Activated CD4-positive, alpha-beta T cell treated with anti-CD3 and anti-CD28 coated beads, Interleukin-2, amount 50 U/mL, for 48 hours (primary cell): ENCODE measurements at places on chromosomes 1 and 21.

DNA sequence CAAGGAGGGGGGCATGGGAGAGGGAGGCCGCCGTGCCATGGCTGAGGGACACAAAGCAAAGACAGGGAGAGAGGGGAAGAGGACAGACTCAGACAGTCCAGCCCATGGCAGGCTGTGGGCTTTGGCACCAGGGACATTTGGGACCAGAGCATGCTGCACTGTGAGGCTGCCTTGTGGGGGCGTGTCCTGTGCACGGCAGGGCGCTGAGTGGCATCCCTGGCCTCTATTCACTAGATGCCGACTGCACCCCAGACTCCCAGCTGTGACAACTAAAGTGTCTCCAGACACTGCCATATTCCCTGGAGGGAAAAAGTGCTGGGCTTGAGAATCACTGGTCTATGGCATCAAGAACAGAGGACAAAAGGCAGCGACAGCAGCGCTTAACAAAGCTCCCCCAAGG, 18.6 kb upstream of the PRDM15 start:
- DNase-seq = no peak

DNA sequence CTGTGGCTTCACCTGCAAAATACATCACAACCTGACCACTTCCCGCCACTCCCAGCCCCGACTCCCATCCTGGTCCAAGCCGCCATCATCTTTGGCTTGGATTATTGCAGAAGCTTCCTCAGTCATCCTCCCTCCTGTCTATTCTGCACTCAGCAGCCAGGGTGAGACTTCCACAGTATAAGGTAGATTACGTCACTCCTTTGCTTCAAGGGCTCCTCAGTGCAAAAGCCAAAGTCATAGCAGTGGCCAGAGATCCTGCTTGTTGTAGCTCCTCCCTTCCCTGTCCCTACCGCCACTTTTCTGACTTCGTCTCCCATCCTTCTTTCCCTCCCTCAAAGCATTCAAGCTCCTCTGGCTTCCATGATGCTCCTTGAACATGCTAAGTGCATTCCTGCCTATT, 152.8 kb downstream of the GRIK3 start:
- DNase-seq = no peak

DNA sequence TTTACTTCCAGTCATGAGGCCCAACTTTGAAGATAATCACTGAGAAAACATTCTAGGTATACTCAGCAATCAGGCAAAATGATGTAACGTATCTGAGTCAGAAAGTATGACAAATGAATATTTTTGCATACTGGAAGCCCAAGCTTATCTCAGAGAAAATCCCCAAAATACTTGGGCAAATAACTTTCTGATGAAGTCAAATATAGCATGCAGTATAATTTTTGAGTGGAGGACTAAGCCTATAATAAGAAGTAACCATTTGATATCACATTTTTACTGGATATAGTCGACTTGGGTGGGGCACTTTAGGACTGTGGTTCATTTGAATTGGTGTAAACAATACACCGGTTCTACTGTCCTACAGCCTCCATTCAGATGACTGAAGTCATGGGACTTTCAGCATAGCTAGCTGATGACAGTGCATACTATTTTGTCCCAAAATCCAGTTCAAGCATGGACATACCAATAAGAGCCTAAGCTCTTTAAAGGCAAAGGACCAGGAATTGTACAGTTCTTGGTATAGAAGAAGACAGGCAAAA, 2.3 kb upstream of the GADD45A start:
- no peak for DNase-seq

GRCh38 chr1:248704606-248705005, 2.0 kb upstream of the OR14I1 start:
- DNase-seq = no peak

DNA sequence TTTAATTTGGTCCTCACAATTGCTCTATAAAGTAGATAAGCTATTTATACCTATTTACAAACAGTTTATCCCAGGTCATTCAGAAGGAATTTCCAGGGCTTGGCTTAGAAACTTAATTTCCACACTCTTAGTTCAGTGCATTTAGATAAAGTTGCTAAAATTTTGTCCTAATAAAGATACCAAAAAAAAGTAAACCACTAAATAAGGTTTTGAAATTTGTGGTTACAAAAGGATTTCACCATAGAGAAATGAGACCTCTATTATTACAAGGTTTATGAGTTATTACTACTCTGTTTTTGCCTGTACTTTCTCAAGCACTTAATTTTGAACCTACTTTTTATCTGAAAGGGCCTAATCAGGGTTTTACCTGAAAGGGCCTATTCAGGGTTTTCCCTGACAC, 22.4 kb downstream of the PTPN22 start:
- DNase-seq = no peak

- DNase-seq = peak; percentile 24
Measured at GRCh38 chr1:38334930-38335592, 288.5 kb upstream of the POU3F1 start.

- no peak for DNase-seq
Measured at GRCh38 chr1:87356591-87356990, 27.9 kb downstream of the LMO4 start.

GRCh38 chr1:190688096-190688495, 210.4 kb upstream of the BRINP3 start:
- no peak for DNase-seq

- DNase-seq = no peak
Measured at GRCh38 chr1:64175639-64176038, 27.8 kb upstream of the UBE2U start.

GRCh38 chr21:42520628-42521253, 7.1 kb downstream of the SLC37A1 start:
- DNase-seq = no peak

- no peak for DNase-seq
Measured at GRCh38 chr1:111191496-111191895, 8.9 kb downstream of the DENND2D start.

- no peak for DNase-seq
Measured at GRCh38 chr1:8951231-8951630, 5.6 kb downstream of the CA6 start.

DNA sequence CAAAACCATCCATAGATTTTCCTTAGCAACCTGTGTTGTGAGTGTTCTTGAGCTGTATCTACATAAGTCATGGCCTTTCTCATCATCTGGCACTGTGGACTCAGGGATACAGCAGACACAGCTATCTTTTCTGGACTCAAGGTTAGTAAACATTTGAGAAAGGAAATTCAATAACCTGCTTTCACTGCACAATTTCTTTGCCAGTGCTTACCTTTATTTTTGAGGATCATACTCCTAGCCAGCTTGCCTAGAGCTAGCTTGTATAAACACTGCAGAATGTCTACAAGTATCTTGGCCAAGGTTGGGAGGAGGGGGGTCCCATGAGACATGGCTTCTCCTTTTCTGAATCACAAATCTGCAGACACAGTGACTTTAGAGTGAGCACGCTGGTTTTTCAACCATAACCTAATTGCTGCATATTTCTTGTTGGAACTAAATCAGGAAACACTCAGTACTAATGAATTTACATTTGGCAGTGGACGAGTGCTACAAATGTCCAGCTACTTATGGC, 27.2 kb downstream of the ADAMTS5 start:
- no peak for DNase-seq

DNA sequence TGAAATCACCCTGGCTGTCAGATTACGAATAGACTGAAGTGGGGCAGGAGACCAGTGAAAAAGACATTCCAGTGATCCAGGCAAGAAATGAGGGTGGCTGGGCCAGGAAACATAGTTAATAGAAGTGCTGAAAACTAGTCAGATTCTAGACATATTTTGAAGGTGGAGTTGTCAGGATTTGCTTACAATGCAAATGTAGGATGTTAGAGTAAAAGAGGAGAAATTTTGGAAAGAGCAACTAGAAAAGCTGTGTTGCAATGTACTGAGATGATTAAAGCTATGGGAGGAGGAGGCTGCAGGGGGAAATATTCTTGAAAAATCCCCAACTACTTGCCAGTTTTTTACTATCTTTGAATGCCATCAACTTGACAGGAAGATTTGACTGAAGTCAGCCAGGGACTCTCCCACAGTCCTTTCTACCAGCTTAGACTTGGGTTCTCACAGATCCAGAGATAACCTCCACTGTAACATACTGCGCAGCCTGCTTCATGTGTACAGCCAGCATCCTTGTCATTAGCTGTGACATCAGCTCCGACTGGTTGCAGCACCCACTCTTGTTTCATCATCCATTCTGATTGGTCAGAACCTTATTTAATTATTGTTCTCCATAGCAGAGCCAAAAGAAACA, 109.7 kb downstream of the TSEN15 start:
- DNase-seq = peak; percentile 41

DNA sequence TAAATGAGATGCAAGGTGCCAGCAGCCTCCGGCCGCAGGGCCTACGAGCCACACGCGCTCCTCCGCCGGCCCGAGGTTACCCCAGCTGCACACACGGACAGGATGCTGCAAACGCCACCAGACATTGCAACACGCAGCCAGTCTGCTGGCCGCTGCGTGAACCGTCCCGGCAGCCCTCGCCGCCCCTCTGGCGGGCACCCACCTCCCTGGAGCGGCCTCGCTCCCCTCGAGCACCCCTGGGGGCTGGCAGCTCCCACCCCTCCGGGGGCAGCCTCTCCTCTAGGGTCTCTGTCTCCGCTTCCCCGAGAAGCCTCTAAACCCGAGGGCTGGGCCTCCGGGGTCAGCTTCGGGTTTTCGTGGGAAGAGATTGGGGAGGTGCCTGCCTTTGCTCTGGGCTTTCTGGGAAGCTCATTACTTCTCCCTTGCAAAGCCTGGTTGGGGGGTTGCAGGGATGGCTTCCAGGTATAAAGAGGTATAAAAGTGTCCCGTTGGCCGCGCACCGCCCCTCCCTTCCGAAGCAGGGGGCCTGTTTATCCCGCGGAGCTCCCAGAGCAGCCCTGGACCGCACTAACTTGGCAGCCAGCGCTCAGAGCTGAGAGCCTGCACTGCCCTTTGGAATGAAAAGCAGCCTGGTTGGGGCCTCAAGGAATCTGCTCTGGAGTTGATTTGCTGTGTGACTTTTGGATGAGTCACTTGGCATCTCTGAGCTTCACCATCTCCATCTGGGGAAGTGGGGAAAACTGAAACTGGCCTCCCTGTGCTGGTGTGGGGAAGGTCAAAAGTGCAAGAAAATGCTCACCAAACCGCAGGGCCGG, 21.8 kb downstream of the DHRS3 start:
- DNase-seq = no peak
